ENCODE measurements at places on chromosomes 11 and 22.

- no peak for DNase-seq
Measured at GRCh38 chr22:41237036-41237706, 3.6 kb downstream of the CHADL start.

GRCh38 chr11:89015614-89016013 lies 50.2 kb downstream of the GRM5 start:
- DNase-seq: no peak

DNA sequence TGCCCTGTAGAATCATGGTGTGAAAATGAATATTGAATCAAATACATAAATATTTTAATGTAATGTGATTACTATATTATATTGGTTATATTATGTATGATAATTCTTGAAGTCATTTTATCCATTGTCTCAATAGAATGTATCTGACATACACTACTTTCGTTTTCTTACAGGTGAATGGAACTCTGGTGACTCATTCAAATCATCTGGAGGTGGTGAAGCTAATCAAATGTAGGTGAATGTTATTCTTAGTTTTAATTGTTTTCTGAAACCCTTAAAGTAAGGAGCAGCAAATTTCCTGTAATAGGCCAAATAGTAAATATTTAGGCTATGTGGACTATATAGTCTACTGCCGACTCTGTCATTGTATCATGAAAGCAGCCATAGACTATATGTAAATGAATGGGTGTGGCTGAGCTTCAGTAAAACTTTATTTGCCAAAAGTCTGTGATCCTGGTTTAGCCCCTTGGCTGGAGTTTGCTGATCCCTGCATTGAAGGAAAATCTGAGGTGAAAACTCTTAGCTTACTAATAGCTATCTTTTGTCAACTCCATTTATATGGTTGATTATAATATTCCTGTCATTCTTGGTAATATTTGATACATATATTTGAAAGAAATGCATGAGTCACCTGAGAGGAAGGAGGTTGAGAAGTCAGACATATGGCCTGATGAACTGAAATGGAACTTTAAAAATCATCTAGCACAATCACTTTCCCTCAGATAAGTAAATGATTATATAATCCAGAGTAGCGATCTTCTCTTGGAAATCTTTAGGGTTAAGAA lies 87.2 kb upstream of the GRIK4 start:
- DNase-seq: no peak

DNA sequence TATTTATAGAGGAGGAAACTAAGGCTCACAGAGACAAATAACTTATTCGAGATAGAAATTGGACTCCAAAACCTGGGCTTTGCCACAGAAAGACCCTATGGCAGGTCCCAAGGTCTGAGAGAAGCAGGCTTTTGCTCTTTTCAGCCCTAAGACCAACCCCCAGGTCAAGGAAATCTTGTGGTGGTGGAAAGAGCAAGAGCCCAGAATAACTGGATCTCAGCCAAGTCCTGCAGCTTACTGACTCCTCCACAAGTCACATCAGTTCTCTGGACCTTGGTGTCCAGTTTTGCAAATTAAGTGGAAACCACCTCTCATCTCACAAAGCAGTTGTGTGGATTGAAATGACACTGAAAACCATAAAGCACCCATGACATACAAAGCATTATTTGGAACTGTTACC lies 122.2 kb downstream of the C11orf58 start:
- DNase-seq: no peak

DNA sequence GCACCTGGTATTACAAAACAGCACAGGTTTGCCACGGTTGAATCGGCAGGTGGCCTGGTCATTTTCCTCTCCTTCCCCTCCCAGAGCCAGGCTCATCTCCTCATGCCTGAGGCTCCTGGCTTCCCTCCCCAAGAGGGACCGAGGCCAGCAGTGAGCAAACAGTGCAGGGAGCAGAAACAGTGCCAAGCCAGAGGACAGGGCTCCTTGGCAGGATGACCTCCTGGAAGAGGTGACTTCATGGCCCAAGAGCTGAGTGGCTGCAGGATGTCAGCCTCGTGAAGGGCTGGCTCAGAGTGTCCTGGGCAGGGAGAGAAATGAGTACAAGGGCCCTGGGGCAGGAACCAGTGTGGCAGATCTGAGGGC lies 22.8 kb upstream of the PPFIA1 start:
- DNase-seq: no peak

DNA sequence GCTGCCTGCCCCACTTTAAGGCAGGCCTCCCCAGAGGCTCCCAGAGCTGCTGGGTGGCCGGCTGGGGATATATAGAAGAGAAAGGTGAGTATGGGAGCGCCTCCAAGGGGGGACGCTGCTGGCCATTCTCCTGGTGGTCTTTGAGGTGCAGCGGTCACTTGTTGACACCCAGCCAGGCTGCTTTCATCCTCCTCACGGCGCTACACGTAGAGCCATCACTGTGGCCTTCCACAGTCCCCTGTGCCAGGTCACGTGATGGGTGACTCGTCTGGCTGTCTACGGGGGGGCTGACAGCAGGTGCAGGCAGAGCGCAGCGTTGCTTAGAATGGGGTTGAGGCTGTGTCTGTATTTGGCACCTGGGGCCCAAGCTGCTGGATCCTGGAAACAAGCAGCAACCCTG lies 1.9 kb downstream of the ACR start:
- DNase-seq: no peak

Data from cortex of kidney (tissue), 1 donor.